ENCODE measurements at places on chromosomes 7 and 10. TPM values are rescaled to one million over a fixed set of nuclear protein-coding genes. Genes with fewer than 3 reads are reported as not detected.

TACC2 gene
- 499 TPM for total RNA-seq

DNA sequence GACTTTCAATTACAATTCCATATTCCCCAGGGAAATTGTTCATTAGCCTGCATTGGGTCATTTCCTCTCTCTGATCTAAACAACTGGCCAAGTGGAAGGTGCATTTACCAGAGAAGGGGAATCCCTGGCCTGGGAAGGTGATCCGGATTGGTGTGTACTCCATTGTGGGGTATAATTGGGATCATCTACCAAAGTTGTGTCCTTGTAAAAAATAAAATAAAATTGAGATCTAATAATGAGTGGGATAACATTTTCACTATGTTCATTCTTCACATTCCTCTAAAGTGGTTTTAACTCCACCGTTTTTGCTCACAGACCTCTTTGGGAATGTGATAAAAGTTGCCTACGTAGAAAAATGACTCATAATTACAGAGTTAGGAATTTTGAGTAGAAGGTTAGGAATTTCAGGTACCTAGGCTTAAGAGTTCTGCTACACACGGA, 22.8 kb downstream of the ARL5B start:
- no peak for DNase-seq

GRCh38 chr10:24866604-24867583, 85.5 kb downstream of the PRTFDC1 start:
- DNase-seq = no peak

SSC4D gene
- total RNA-seq = 6.1 TPM

- no peak for DNase-seq
These were observed 16.1 kb upstream of the SEC61G start for GRCh38 chr7:54774785-54775740.

INSYN2A gene
- 1.7 TPM for total RNA-seq

DNA sequence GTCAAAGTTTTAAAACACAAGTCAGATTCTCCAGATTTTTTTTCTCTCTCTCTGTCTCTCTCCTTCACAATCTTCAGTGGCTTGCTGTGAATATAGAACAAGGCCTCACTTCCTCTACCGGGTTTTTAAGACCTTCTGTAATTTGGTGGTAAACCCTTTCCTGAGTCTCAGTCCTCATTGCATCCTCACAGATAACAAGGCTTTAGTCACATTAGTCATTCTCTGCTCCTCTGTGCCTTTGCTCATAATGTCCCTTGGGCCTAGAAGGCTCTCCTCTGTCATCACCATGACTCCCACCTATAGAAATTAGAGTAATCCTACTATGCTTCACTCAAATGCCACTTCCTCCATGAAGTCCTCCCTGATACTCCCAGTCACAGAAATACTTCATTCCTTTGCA, 172.7 kb upstream of the HPS1 start:
- no peak for DNase-seq

DNA sequence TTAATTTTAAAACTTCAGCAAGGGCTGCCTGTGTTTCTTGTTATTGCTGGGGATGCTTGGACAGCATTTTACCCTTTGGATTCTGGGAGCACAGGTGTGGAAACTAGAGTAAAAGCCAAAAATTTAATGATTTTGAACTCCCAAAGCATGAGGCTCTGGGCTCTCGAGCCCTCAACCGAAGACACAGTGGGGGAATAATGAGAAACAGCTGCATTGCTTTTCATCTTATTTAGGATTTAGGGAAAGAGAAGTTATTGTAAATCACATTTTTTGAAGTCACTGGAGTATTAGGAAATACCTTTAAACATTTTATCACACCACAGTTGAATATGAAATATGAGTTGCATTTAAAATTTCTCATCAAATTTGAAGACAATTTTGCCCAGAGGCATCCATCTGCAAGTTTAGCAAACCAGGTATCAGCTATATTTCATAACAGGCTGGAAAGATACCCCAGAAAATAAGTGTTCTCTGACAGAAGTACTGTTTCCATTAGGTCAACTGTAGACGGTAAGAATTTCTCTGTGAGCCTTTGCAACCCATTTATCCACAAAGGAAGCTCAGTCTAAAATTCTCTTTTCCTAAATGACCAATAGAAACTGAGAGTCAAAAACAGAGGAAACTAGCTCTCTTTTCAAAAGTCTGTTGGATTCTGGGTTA, 290.6 kb upstream of the PHYHIPL start:
- DNase-seq = no peak

CALHM3 gene
- not detected for total RNA-seq
